ENCODE measurements at places on chromosomes 7 and 10.

DNA sequence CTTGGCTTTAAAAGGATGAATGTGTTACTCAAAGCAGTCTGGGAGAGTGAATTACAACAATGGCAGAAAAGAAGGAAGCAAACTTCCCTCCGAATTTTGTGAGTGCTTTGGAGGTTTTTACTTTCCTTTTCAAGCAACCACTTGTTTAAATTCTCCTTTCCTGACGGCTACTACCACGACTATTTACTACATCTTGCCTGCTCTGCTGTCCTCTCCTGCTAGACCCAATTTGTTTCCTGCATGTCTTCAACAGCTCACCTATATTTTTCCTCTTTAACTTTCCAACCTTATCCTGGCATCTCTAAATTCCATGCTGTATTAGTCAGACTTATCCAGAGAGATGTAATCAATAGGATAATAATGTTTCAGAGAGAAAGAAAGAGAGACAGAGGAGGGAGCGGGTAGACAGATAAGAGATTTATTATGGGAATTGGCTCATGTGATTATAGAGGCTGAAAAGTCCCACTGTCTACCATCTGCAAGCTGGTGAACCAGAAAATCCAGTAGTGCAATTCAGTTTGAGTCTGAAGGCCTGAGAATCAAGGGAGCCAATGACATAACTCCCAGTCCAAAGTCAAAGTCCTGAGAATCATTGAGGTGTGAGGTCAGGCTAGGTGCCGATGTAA, 42.8 kb upstream of the SLC13A1 start:
- DNase-seq, result no peak

DNA sequence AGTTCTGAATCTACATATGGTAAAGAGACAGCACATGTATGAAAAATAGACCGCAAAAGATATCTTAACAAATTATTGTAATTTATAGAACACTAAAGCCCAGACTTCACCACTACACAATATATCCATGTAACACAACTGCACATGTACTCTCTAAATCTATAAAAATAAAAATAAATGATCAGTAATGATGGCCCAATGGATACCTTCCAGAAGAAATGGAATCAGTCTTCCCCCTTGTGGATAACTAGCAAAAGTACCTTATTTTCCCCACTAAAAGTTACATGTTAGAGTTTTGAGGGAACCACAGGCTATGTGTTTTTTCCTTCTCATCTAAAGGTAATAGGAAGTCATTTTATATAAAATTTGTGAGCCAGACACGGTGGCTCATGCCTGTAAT, 25.7 kb downstream of the C7orf25 start:
- DNase-seq, result no peak

DNA sequence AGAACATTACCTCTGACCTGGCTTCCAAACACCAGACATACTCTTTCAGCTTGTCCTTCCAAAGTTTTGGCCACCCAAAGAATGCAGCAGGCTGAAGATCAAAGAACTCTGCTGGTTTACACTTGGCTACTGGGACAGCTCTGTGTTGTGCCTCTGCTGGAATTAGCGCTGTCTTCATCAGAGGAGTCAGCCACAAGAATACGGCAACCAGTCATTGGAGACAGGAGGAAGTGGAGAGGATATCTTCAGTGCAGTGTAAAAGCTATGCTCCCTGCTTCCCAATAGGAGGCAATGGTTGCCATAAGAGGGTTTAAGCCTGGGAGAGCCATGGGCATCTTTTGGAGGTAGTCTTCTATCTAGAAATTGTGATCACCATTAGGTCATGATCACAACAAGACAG, 126.7 kb upstream of the WNT16 start:
- no peak for DNase-seq

DNA sequence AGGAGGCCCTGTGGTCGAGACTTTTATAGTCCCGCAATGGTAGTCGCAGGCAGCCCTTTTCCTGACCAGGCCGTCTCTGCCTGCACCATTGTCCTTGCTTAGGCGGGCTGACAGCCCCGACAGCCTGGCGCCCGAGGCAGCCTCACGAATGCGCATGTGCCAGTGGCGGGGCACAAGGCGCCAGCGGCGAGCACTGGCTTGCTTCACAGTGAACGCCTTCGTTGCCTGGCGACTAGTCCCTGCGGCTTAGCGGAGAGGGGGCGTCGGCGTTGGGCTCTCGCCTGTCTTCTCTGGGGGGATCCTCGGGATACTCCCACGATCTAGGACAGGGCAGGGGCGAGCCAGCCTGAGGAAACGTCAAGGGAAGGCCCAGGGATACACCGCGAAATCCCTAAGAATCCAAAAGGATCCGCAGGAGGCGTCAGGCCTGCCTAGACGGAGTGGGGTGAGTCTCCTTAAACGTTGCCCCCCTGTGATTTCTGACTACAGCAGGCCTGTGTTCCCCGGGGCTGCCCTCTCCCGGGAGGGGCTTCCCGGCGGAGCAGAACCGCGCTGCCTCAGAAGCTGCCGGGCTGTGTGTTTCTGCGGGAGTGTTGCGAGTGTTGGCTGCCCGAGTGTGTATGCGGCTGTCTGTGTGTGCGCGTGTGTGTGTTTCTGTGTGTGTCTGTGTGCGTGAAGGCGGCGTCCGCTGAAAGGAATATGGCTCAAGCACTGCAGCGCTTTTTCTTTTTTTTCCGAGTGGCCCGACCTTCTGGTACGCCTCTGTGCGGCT, 20.5 kb upstream of the ZNF273 start:
- DNase-seq, result no peak

GRCh38 chr7:92698237-92698841, 108.1 kb upstream of the FAM133B start:
- no peak for DNase-seq

DNA sequence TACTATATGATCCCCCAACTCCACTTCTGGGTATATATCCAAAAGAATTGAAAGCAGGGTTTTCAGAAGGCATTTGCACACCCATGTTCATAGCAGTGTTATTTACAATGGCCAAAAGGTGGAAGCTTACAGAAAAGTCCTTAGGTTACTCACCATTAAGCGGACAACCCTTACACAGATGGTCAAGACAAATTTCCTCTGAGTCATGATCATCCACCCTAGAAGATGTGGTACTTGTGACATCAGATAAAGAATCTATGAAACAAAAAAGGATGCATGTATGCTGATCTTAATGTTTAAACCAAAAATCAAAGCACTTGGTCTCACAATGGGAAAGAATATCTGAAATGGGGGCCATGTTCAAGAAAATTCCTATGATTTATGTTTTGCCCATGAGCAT, 31.1 kb downstream of the ZC3HAV1 start:
- no peak for DNase-seq

- DNase-seq, result no peak
These were observed 252.2 kb downstream of the GALNT17 start for GRCh38 chr7:71384094-71384493.

DNA sequence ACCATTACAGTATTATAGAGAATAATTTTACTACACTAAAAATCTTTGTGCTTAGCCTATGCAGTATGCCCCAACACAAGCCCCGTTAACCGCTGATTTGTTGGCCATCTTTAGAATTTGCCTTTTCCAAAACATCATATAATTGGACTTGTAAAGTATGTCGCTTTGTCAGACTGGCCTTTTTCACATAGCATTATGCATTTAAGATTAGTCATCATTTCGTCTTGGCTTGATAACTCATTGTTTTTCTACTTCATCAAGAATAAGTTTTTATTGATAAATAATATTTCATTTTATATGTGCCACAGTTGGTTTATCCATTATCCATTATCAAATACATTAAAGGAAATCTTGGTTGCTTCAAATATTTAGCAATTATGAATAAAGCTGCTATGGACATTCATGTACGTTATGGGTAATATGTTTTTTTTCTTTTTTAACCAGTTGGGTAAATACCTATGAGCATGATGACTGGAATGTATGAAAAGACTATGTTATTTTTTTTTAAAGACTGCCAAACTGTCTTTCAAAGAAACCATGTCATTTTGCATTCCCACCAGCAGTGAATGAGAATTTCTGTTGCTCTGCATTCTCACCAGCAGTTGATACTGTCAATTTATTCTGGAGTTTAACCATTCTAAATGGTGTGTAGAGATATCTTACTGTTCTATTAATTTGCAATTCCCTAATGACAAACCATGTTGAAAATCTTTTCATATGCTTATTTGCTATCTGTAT, 273.1 kb upstream of the KCND2 start:
- DNase-seq, result no peak

GRCh38 chr10:126256864-126257263, 131.4 kb downstream of the ADAM12 start:
- no peak for DNase-seq

DNA sequence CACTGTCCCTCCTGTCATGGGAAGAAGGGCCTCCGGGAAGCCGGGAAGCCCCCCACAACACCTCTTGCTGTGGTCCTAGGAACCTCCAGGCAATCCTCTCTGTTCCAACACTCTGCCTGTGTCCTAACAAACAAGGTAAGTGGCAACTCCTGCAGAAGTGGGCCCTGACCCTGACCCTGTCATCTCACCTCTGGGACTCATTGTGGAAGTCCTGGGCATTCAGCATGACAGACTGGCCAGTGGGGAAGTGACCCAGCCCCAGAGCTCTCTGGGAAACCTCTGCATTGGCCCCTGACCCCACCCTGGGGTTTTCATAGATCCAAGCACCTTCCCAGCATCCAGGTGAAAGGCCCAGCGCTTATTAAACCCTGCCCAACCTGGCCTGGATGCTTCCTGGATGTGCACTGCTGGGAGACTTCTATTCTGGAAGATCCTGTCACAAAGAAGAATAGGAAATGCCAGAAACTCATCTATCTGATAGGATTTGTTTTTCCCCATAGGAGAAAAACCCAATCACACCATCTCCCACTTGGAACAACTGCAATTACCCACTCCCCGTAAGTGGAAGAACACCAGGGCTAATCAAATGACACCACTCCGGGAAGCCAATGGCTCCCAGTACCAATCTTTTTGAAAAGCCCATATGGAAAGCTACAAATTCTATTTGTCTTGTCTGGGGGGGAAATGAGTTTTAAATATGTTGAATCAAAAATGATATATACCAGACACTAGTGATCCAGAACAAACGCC, 24.3 kb downstream of the LEP start:
- no peak for DNase-seq

GRCh38 chr10:84179059-84179710, 5.6 kb downstream of the GPR15LG start:
- DNase-seq, result no peak

- no peak for DNase-seq
These were observed 20.9 kb upstream of the JAKMIP3 start for GRCh38 chr10:132044803-132045202.
